ENCODE measurements at places on chromosomes 11 and 22.

- no peak for DNase-seq
These were observed 468.0 kb downstream of the OPCML start for GRCh38 chr11:133064152-133064877.

- no peak for DNase-seq
These were observed 2.2 kb downstream of the CADM1 start for GRCh38 chr11:115501893-115502589.

- no peak for DNase-seq
These were observed 119.1 kb downstream of the WT1 start for GRCh38 chr11:32316232-32316631.

DNA sequence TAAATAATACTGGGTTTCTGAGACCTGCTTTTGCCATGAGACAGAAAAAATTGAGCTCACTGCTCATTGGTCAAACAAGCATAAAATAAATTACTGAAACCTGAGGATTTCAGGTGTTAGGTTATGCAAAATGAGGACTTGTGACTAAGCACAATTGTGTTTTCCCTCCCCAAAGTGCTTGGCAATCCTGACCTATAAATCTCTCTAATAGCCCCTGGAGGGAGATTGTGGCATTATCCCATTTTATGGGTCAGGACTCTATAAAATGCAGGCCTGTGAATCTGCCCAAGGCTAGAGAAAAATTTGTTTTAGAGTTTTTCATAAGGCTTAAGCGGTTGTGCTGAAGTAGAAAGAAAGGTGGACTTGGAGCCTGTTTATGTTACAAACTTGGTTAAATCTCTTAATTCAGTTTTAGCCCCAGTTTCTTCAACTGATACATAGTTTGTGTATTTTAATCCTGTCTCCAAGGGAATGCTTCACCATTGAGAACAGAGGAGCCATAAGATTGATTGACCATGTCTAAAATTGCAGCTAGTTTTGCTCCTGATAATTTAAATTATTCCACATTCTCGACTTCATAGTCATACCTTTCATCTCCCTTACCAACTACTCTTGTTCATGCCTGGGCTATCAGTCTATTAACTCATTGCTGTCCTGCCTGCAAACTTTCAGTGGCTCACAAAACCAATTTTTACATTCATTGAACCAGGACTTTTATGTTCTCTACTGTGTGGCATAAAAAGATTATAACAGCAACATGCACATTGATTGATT, 63.6 kb upstream of the LRRC4C start:
- no peak for DNase-seq

GRCh38 chr11:126426106-126426505, 70.6 kb downstream of the ST3GAL4 start:
- no peak for DNase-seq

DNA sequence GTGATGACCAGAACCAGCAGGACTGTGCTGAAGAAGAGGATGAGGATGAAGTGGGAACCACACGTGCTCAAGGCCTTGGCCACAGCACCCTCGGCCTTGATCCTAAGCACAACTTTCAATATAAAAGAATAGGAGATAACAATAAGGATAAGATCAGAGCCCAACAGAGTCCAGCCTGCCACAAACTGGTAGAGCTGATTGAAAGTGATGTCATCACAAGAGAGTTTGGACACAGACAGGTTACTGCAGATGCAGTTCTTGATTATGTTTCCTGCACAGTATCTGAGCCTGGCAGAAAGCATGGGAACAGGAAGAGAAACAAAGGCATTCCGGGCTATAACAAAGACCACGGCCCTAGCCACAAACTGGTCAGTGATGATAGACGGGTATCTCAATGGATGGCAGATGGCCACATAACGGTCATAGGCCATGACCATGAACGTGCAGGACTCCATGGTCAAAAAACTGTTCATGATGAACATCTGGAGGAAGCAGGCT, 4.5 kb downstream of the OR56A4 start:
- no peak for DNase-seq

- DNase-seq: no peak
These were observed 8.9 kb upstream of the SYT8 start for GRCh38 chr11:1825785-1826451.

- no peak for DNase-seq
These were observed 419.2 kb downstream of the BUD13 start for GRCh38 chr11:116353589-116353988.

DNA sequence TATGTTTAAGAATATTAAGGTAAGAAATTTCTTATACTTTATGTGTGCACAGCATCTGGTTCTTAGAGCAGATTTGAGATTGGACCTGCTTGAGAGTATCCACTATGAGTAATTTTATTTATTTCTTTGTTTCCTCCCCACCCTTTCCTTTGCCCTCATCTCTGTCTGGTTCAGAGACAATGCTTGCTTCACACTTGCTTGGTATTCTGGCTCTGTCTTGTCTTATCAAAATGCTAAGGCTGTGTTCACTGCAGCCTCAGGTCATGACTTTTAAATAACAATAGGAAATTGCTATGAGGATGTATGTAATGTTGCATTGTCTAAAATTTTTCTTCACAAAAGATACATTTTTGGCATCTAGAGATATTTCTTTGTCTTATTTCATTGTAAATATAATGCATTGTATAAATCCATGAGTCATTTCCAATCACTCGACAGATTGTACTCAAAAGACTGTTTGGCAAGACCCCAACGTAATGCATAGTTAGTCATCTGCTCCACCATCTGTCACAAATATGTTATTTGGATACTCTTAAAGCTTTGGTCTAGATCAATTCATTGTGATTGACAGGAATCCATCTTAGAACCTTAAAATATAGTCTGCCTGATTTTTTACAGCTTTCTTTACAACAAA, 395.7 kb downstream of the AASDHPPT start:
- DNase-seq: no peak

DNA sequence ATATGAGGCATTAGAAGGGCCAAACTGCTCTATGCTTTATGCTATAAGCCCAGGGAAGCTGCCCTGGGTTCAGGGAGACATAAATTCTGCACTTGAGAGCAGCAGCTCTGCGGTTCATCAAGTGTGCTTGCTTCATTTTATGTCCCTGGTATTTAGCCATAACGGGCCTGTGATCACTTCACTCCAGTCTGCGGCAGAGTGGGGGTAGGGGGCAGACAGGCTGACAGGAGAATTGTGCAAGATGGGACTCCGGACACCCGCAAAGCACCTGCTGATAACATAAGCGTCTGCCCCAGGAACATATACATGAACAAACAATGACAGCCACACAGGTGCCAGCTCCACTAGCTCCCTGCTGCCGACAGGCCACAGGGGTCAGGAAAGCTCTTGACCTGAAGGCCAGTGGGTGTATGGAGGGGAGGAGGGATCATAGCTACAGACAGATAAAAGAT, 56.1 kb downstream of the SMCO4 start:
- DNase-seq: no peak

- DNase-seq: no peak
These were observed 43.3 kb upstream of the ANO1 start for GRCh38 chr11:70034740-70035365.

DNA sequence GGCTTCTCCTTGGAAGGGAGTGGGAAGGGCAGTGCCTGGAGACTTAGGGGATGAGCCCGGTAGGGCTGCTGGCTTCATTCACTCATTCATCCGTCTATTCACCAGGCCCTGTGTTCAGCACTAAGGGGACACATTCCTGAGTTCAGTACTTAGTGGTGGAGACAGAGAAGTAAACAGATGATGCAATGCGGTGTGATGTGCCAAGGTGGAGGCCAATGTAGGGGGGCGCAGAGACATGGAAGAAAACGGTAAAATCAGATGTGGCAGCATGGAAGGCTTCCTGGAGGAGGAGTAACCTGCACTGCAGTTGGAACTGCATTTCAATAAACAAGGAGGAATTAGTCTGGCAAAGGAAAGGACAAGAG, 21.3 kb downstream of the GRIK4 start:
- no peak for DNase-seq
